ENCODE measurements at places on chromosomes 11 and 22. TPM values are rescaled to one million over a fixed set of nuclear protein-coding genes. Genes with fewer than 3 reads are reported as not detected.

- no peak for DNase-seq
These were observed 8.6 kb upstream of the IGLL5 start for GRCh38 chr22:22878801-22879674.

Gene IGSF9B
- 1.8 TPM for total RNA-seq

Gene EXPH5
- total RNA-seq: 1.8 TPM

- DNase-seq: no peak
These were observed 21.3 kb upstream of the SHISAL1 start for GRCh38 chr22:44333847-44334635.

- DNase-seq: no peak
These were observed 118.6 kb downstream of the HIPK3 start for GRCh38 chr11:33375688-33376311.

Gene PARVA
- total RNA-seq: 2.9 TPM

DNA sequence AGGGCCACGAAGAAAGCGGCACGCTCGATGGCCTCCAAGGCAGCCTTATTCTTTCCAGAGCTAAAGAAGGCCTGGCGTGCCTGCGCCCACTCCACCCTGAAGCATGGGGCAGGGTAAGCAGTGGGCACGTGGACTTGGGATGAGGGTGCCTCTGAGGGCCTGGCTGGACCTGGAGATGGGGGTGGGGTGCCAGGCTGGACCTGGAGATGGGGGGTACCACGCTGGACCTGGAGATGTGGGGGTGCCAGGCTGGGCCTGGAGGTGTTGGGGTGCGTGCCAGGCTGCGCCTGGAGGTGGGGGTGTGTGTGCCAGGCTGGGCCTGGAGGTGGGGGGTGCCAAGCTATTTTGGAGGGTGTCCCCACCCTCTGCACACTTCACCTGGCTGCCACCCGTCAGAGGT is 5.3 kb downstream of the CPT1B start:
- DNase-seq: no peak

- no peak for DNase-seq
These were observed 263.8 kb downstream of the LUZP2 start for GRCh38 chr11:24760681-24761080.

- no peak for DNase-seq
These were observed 175.2 kb downstream of the NELL1 start for GRCh38 chr11:20844630-20845029.

Gene OR56B4
- not detected for total RNA-seq

Gene SAMM50
- 43.9 TPM for total RNA-seq

Gene FOLR1
- 0.47 TPM for total RNA-seq

DNA sequence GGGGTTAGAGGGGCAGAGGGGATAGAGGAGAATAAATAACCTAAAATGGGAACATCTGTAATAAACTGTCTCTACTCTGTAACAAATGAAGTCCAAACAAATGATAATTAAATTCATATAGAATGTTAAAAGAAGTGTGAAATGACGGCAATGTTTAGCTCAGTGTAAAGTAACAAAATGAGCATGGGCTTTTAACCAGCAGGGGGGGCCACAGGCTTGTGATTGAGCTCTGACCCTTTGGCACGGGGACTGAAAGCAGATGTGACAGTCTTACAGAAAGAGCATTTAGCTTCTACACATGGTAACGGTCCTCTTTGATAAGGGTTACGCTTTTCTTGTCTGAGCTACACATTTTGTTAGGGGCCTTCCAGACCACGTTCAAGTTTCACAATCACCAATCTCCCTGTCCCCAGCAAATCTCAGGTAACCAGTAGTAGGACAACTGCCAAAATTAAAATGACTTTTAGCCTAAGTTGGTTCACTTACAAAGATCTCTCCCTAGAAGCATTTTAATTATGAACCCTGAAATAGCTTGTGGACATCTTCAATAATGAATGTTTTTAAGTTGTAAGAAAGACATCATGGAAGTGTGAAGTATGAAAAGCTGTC is 262.5 kb downstream of the DCDC1 start:
- DNase-seq: peak; percentile 9

Gene CLP1
- 22.0 TPM for total RNA-seq

DNA sequence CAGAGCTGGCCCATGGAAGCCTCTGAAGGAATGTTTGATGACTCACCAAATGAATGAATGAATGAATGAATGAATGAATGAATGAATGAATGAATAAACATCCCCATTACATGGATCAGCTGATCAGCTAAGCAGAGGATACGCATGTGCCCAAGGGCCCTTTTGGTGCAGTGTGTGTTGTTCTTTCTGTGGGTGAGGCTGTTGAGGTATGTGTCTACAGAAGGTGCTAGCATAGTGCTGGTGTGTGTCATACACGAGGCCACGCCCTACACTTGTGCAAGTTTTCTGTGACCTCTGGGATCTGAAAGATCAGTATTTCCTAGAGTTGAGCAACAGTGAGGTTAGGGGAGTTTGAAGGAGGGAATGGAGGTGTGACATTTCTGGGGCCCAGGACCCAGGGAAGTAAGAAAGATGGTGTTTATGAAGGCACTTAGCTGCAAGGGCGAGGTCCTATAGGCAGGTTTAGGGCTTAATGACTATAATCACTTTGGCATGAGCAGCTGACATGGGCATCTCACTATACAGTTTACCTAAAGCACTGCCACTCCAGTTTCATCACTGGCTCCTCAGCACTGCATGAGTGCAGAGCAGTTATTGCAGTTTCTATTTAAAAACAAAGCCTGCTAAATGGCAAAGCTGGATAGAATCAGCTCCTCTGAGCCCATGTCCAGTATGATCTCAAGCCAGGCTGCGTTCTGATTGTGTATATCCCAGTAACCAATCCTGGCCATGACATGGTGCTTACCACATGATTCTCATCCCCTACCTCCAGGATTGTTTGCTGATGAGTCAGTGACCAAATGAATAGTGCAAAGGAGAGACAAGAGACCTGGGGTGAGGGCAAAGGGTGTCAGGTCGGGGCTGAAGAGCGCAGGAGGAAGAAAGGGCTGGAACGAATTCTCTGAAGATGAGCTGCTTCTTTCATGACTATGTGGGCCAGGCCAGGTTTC is 36.4 kb upstream of the E2F8 start:
- no peak for DNase-seq

DNA sequence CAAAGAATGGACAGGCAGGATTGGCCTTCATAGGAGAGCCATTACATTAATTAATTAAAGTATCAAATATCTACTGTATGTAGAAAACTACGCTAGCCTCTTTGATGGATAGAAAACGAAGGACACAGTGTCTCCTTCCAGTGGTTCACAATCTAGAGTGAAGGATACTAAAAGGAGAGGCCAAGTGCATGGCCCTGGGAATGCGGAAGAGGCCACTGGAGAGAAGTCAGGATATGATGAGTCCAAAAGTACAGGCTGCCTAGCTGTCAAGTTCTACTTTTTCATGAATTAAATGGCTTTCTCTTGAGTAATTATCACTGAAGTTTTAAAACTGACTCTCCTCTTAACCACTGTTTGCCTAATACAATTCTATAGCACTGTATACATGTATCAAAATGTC is 41.9 kb downstream of the ATG16L2 start:
- no peak for DNase-seq

Gene STK33
- 10.5 TPM for total RNA-seq

DNA sequence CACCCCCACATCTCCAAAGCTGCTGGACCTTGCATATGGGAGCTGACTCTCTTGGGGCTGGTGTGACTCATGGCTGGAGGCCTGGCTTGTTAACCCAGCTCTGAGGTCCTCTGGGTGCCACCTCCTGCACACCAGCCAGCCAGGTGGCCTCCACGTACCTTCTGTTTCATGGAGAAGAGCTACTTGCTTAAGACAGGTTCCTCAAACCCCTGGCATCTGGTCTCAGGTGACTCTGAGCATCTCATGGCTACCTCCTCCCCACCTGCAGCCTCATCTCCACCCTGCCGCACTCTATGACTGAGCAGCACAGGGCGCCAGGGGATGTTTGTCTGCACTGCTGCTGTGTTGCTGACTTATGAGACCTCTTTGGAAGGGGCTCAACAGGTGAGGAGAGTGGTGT is 55.7 kb downstream of the BCR start:
- DNase-seq: no peak

Gene CBX7
- total RNA-seq: 4.2 TPM

GRCh38 chr11:66617155-66617834 is 865 bp downstream of the RBM14 start:
- no peak for DNase-seq

Gene IFTAP
- 22.5 TPM for total RNA-seq

Gene GP1BB
- 2.1 TPM for total RNA-seq

Gene SPTBN2
- 5.5 TPM for total RNA-seq

DNA sequence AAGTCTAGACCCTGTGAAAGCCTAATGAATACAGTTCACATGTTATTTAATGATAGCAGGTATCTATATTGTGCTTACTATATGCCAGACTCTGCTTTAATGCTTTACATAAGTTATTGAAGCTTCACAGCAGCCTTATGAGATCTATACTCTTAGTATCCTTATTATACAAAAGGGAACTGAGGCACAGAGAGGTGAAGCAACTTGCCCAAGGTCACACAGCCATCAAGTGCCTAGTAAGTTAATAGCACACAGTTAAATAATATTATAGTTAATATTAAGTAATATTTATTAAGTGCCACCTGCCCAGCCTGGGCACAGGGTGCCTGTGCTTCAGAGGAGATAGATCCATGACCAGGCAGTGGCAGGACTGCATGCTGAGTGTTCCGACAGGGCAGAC is 78.1 kb downstream of the TP53I11 start:
- DNase-seq: no peak

GRCh38 chr11:33646629-33647028 is 54.0 kb downstream of the C11orf91 start:
- no peak for DNase-seq
